Camera-type eye (tissue), 1 donor: ENCODE measurements at places on chromosomes 2 and 18. TPM values are rescaled to one million over a fixed set of nuclear protein-coding genes. Genes with fewer than 3 reads are reported as not detected.

Gene IL1RN
- total RNA-seq: 10.3 TPM

Gene CDH19
- total RNA-seq: 9.6 TPM

Gene LYPD6B
- 6.8 TPM for total RNA-seq

Gene ALPI
- total RNA-seq: not detected

Gene HADHB
- 111 TPM for total RNA-seq

Gene SERPINB13
- 0.33 TPM for total RNA-seq

Gene UGT1A4
- not detected for total RNA-seq

Gene STAT4
- total RNA-seq: 5.8 TPM

Gene NPPC
- 5.2 TPM for total RNA-seq

Gene RNF103
- total RNA-seq: 45.1 TPM

Gene REG1B
- not detected for total RNA-seq
